ENCODE measurements at places on chromosomes 3 and 15. TPM values are rescaled to one million over a fixed set of nuclear protein-coding genes. Genes with fewer than 3 reads are reported as not detected.

DNA sequence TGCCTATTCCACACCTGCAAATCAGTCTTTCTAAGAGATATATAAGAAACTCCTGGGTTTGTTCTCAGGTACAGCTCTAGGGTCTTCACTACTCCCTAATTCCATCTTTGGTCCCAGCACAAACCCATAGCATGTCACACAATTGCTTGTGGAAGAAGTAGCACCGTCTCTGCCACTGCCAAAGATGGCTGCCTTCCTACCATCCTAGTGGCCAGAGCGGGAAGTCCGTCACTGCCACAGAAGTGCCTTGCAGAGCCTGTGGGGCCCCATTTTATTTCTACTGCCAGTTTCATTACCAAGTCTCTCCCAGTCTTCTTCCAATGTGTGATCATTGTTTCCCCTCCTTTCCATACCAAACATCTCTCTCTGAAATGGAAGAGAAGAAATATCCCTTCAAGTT lies 107.6 kb downstream of the CD47 start:
- DNase-seq = no peak

DNA sequence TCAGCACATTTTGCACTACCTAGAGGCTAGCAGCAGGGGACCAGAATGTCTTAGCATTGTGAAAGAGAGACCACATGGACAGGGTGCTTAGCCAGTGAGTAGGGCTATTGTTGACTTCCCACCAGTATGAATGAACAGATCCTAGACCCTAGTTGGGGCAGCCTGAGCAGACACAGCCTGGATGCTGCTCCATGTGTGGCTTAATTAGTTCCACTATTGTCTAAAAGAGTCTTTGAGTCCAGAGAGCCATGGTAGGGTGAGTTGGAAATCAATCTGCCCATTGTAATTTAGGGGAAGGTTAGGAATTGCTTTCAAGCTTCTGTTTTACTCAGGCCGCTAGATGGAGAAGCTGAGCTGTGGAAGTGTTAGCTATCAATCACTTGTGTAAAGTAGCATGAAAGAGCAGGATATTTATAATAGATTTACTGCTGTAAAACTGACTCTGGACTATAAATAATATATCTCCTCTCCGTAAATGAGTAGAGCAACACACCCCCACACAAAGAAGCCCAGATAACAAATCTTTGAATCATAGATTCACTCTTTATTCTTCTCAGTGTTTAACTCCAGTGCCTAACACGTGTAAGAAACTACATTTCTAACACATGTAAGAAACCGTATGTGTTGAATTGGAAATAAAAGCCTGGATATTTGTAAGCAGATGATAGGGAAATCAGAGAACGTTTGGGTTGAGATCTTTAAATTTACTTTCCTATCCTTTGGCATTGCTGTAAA lies 4.1 kb upstream of the GCSAM start:
- DNase-seq = peak; percentile 62

GRCh38 chr3:42780892-42781700 lies 8.0 kb upstream of the CCDC13 start:
- DNase-seq = no peak

- DNase-seq = no peak
These were observed 12.6 kb upstream of the GOLGA6L7 start for GRCh38 chr15:28861031-28861534.

GRCh38 chr3:49273825-49274532 lies 3.1 kb downstream of the C3orf62 start:
- no peak for DNase-seq

Gene LTK
- total RNA-seq = 9.7 TPM

Gene PAK6
- total RNA-seq = 0.34 TPM

Gene DLG1
- 91.8 TPM for total RNA-seq

All from CD4-positive, alpha-beta T cell (primary cell).